ENCODE measurements at places on chromosomes 2 and 18.

DNA sequence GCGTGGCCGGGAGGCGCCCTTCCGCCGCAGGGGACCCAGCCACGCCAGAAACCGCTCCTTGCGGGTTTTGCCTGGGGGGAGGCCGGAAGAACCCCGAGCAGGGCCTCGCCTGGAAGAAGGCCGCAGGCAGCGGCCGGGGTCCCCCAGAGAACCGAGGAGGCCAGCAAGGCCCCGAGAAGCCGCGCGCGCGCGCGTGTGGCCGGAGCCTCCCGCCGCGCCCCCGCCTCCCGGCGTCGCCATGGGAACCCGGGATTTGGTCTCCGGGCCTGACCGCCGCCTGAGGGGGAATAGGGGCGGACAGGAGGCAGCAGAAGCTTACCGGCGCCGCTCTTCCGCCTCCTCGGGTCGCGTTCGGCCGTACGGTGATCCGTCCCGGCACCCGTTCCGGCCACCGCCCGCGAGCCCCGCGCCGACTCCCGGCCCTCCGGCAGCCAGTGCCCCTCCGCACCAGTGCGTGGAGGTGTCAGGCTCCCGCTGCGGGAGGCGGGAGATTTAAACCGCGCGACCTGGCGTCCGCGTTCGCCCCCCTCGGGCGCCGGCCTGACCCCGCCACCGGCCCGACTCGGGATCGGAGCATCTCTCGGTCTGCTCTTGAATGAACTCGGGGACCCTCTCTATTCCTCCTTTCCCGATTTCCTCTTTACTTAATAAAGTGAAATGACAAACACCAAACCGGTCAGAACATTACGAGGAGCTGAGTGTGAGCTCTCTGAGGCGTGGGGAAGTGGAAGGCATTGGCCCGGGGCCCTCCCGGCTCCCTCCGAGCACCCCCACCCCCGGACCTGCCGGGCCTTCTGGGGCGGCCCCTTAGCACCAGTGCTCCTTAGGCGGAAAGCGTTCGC, at the start of gene ICA1L:
TSS of gene ICA1L (minus strand) at position 467 of the 842 bp plus-strand sequence. CDS start 42,757 bp downstream, outside the sequence.
- peak; percentile 64 for DNase-seq

GRCh38 chr2:83665894-83666293, 793.2 kb downstream of the SUCLG1 start:
- DNase-seq = no peak

DNA sequence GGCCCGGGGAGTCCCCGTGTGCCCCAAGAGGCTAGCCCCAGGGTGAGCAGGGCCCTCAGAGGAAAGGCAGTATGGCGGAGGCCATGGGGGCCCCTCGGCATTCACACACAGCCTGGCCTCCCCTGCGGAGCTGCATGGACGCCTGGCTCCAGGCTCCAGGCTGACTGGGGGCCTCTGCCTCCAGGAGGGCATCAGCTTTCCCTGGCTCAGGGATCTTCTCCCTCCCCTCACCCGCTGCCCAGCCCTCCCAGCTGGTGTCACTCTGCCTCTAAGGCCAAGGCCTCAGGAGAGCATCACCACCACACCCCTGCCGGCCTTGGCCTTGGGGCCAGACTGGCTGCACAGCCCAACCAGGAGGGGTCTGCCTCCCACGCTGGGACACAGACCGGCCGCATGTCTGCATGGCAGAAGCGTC, 16.9 kb upstream of the FAHD2A start:
- no peak for DNase-seq

GRCh38 chr2:233419602-233420391, 65.5 kb downstream of the DGKD start:
- DNase-seq = peak; percentile 77

GRCh38 chr2:58473165-58473564, 232.0 kb upstream of the FANCL start:
- DNase-seq = no peak

DNA sequence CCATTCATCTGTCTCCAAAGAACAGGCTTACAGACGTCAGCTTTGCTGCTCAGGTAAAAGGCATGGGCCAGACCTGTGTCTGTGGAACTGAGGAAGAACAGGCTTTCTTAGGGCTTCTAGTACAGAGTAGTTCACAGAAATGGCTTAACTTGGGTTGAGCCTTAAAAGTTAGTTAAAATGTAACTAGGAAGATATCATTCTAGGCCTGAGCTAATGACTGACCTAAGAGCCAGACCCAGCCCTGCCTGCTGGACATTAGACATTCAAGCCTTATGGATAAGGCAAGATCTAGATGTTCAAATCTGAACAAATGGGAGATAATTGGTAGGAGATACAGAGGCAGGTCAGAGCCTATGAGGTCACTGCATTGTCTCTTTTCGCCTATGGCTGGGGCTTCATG, 73.9 kb upstream of the SLC14A2 start:
- DNase-seq = no peak

GRCh38 chr18:43825768-43826167, 548.5 kb upstream of the SYT4 start:
- no peak for DNase-seq

DNA sequence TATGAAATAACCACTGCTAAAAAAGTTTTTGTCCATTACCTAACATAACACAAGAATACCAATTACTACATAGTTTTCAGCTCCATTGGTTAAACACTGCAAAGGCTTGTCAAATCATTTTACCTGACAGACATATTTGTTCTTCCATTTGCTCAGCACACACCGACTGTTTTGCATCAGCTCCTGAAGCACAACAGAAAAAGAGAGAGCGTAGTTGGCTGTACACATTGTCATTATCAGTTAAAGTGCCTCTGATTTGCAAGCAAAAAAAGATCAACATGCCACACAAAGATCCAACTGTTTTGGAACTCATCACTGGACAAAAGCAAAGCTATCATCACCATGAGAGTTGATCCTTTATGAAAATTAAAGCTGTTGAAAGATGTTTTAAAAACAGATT, 103.8 kb downstream of the WDPCP start:
- no peak for DNase-seq

DNA sequence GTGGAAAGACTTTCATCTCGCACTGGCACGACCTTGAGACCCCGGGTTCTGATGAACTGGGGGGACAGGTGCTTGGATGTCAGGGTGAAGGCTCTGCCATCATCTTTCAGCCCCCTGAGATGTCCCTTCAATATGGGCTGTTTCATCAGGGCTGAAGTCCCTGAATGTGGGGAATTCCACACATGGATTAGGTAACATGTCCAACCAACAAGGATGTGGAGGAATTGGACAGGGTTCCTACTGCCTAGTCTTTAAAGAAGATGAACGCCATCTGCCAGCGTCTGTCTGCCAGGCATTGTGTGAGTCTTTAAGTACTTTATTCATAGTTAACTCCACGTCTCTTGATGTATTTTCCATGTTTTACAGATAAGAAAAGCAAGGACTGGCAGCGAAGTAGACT, 5.9 kb upstream of the GRHL1 start:
- no peak for DNase-seq

- DNase-seq = no peak
These were observed 472.1 kb downstream of the CDH2 start for GRCh38 chr18:27704736-27705361.

GRCh38 chr2:138823666-138824065, 43.5 kb upstream of the NXPH2 start:
- no peak for DNase-seq

DNA sequence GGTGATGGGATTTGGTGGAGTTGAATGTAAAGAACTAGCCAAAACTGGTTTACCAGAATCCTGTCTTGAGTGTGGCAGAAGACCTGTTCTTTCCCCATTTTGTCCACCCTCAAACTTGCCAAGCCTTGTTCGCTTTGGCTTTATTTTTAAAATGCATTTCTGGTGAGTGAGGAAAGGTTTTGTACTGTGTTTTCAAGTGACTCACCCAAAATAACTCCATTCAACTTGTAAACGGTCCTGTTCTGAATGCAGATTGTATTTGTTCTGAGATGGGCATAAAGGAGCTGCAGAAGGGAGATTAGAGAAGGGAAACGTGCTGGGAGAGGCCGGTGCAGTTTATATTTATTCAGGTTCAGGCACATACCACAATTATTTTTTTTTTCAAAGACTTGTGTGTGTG, 5.3 kb upstream of the ITPRID2 start:
- no peak for DNase-seq

GRCh38 chr2:6971502-6971901, 54.3 kb downstream of the RNF144A start:
- DNase-seq = no peak

GRCh38 chr18:39486268-39486667, 1920.7 kb upstream of the CELF4 start:
- DNase-seq = no peak

- DNase-seq = no peak
These were observed 77.5 kb downstream of the FAM171B start for GRCh38 chr2:186771395-186771794.

GRCh38 chr2:190505696-190506095, 28.8 kb downstream of the NEMP2 start:
- no peak for DNase-seq

- DNase-seq = no peak
These were observed 239.1 kb downstream of the ICOS start for GRCh38 chr2:204175552-204176271.

GRCh38 chr2:10776231-10776977, 36.2 kb downstream of the PDIA6 start:
- DNase-seq = no peak

DNA sequence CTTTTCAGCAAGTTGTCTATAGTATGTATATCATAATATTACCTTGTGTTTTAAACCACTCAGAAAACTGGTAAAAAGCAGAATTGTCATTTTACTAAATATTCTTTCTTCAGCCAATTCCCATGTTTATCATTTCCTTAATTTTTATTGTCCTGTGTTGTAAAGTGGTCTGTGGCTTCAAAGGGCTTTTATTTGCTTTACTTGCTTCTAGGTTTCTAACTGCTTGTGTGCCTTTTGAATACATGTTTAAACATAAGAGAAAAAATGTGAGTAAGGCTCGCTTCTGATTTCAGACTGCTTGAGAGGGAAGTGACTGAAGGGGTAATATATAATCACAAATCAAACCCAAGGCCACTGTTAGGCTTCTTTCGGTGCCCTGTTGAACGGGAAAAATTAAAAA, 407.5 kb upstream of the NRP2 start:
- no peak for DNase-seq

DNA sequence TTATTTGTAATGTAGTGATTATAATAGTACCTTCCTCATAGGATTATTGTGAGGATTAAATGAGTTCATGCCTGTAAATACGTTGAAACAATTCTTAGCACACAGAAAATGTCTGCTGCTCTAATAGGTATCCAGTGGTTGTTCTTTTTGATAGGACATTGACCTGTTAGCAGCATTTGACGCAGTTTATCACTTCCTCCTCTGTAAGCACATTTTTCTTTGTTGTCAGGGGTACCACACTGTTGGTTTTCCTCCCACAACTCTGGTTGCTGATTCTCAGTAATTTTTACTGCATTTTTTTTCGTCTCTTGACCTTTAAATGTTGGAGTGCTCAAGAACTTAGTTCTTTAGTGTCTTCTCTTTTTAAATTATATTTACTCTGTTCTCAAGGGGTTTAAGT, 15.4 kb downstream of the PPM1B start:
- DNase-seq = no peak

DNA sequence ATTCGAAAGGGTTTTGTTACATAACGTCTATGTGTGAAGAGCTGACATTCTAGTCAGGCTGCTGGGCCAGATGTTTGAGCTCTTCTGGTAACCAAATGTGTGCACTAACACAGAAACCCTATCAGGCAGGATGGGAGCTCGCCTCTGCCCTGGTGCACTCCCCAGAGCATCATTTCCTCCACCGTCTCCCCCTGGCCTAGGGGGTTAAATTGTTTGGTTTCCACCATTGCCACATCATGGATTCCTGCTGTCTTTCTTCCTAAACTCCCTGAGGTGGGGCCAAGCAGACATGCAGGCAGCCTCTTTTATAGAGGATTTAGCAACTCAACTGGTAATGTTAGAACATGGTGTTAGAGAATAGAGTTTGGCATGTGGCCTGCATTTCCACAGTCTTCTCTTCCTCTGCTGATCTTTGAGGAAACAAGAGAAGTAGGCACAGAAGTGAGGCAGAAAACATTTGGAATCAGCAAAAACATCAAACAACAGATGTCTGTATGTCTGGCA, 87.3 kb downstream of the ANTXR1 start:
- DNase-seq = no peak

DNA sequence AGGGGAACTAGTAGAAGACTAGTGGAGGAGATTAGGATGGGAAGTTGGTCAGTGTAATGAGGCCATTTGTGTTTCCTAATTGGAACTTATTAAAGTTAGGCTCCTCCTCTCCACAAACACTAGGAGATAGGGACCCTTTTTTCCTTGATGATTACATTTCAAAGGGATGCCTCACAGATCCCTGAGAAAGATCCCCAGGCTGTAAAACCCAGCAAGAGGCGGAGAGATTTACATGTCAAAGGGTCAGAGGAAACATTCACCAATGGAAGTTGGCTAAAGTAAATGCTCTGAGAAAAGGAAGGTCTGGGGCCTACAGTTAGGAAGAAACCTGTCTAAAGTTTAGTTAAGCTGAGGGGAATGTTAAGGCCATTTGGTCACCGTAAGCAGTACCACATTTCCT, 1.4 kb upstream of the CCDC85A start:
- DNase-seq = no peak

DNA sequence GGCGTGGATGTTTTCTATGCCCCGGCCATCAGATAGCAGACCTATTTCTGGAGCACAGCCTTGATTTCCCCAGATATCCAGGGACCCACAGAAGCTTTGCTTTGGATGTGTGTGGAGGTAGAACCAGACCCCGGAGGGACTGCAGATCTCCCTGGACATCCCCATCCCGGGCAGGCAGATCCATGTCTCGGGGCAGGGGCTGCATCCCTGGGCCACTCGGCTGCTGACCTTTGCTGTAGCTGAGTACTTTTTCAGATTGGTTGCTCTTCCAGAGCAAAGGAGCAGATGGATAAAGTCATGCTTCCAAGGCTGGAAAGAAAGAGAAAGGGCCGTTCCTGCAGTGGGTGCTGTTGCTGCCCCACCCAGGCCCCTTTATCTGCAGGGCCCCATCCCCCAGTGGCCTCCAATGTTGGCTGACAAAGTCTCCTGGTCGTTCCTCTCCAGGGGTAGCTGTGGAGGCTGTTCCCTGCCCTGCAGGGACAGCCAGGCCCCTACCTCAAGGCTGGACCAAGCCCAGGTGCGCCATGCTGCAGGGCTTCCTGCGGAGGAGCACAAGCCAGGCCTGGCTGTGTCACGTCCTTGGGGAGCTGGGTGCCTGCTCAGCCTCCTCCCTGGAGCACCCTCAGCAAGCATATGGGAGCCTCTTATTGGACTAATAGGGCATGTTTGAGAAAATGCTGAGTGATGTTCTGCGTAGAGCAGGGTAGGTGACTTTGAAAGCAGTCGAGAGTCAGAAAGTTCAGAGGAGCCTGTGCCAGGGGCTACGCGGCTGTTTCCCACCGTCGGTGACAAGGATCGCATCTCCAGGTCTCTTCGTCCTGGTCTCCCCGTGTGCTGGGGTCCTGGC, 68.4 kb downstream of the TPO start:
- no peak for DNase-seq

GRCh38 chr18:24075767-24076597, 61.4 kb downstream of the TTC39C start:
- DNase-seq = peak; percentile 61

GRCh38 chr2:146246002-146246735, 1598.7 kb upstream of the ACVR2A start:
- DNase-seq = no peak
